ENCODE measurements at places on chromosomes 2 and 18. TPM values are rescaled to one million over a fixed set of nuclear protein-coding genes. Genes with fewer than 3 reads are reported as not detected.

ASXL3 gene
- polyA plus RNA-seq: 6.0 TPM

ARHGAP15 gene
- 5.1 TPM for polyA plus RNA-seq

TMEM17 gene
- 6.9 TPM for polyA plus RNA-seq

IL1RN gene
- polyA plus RNA-seq: 0.74 TPM

CYS1 gene
- 100 TPM for polyA plus RNA-seq

UGT1A9 gene
- polyA plus RNA-seq: 4.3 TPM

RTP5 gene
- polyA plus RNA-seq: not detected

DNA sequence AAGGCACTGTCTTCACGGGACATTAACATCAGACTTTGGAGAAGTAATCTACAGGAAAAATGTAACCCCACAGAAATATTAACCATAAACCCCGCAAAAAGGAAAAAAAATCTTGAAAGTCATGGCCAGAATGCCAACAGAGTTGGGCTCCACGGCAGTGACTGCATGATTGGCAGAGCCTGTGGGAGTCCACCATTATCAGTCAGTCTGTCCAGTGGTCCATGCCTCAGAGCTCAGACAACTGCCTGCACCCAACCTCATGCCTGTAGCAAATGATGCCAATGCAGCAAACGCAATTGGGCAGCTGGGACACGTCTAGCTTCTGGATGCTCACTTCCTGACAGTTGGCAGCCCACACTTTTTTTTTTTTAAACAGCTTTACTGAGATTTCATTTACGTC, 5.1 kb upstream of the PPIG start:
- no peak for DNase-seq

GRCh38 chr2:216465579-216466195, 33.0 kb upstream of the RPL37A start:
- no peak for DNase-seq

DNA sequence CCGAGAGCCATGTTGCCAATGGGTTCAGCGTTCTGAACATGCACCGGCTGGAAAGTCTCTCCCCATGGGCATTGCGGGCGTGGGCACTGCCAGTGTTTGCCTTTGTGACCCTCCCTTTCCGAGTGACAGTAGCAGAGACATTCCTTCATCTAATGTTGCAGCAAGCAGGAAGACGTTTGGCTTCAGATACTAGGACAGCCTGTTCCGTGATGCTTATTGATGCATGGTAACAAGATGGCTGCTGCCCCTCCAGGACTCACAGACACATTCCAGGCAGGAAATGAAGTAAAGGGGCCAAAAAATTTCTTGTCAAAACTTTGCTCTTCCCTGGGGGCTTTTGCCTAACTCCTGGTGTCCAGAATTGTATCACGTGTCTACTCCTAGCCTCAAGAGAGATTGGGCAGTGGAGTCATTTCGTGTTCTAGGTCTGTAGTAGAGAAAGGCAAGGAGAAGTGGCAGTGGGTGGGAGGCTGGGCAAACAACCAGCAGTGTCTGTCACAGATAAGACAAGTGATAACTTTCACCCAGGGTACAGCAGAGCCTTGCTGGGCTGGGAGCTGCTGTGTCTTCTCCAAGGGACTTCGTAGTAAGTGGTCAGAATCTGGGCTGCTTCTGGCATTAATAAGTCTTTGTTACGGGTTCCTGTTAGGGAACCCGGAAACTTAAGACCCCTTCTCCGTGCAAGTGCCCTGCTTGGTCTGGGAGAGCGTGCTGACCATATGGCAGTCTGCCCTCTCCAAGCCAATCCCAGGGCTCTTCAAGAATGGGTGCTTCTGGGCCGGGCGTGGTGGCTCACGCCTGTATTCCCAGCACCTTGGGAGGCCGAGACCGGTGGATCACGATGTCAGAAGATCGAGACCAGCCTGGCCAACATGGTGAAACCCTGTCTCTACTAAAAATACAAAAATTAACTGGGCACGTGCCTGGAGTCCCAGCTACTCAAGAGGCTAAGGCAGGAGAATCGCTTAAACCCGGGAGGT, 93.5 kb downstream of the TFCP2L1 start:
- DNase-seq: no peak

DNA sequence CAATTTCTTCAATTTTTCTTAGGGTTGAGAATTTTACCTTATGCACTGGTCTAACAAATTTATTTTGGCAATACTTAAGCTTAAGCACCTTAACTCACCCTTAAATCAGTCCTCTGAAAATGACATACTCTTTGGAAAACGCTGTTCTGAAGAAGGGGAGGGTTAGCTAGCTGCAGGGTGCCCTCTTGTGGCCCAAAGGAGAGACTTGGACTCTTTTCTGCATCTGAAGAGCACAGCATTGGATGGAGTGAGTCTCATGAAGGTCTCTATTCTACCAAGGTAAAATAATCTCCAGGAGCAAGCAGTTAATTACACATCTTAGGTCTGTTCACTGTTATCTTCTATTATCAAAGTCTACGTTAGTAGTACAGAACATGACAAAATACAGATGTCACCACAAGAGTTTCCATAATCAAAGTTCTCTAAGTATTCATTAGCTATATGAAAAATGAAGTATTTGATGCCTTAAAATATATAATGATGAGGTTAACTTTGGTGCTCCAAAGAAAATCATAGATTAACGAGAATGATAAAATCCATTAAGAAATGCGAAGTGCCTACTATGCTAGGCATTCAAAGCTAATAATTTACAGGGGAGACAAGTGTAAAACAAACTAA, 24.4 kb downstream of the PUM2 start:
- no peak for DNase-seq

DNA sequence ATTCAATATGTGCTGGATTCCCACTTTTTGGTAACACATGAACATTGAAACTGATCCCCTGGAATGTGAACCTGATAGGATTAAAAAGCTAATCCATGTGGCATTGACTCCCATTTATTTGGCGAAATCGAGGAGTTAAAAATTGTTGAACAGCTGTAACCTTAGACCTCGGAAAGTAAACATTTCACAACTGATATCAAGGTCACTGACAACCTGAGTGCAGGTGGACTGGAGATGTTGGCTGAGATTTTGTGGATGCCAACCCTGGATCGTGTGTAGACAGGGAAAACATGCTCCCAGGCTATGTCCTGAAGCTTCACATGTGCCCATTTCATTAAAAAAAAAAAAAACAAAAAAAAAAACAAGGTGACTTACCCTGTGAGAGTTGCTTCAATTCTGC, 204.8 kb downstream of the SETBP1 start:
- DNase-seq: no peak

- no peak for DNase-seq
Observed at GRCh38 chr2:188599140-188599539, 307.5 kb downstream of the GULP1 start.

GRCh38 chr2:238022594-238023157, 38.1 kb upstream of the SCLY start:
- no peak for DNase-seq

DNA sequence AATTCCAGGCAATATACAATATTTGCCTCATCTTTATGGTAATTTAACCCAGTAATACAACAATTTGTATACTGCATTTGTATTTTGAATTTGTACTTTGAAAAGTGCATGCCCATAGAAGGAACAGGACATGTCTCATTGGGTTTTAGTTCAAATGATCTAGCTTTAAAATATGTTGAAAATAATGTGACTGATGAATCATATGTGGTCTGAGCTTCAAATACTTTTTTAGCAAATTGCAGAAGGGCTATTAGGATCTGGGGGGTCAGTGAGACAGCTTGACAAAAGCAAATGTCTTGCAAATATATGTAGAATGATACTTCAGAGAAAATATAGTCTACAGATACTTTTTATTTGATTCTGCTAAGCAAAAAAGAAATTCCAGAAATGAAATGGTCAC, 248.9 kb downstream of the DCC start:
- DNase-seq: no peak

GRCh38 chr2:14923820-14924580, 291.5 kb downstream of the LRATD1 start:
- DNase-seq: no peak

GRCh38 chr2:143934626-143935481, 585.1 kb downstream of the ZEB2 start:
- no peak for DNase-seq

GRCh38 chr2:225766431-225766830, 366.9 kb downstream of the NYAP2 start:
- no peak for DNase-seq

GRCh38 chr2:238850091-238850490, 2.2 kb downstream of the TWIST2 start:
- no peak for DNase-seq

GRCh38 chr2:178843697-178844096, 36.5 kb upstream of the TTN start:
- DNase-seq: no peak

GRCh38 chr2:173347305-173348168, 7.1 kb upstream of the CDCA7 start:
- DNase-seq: no peak

DNA sequence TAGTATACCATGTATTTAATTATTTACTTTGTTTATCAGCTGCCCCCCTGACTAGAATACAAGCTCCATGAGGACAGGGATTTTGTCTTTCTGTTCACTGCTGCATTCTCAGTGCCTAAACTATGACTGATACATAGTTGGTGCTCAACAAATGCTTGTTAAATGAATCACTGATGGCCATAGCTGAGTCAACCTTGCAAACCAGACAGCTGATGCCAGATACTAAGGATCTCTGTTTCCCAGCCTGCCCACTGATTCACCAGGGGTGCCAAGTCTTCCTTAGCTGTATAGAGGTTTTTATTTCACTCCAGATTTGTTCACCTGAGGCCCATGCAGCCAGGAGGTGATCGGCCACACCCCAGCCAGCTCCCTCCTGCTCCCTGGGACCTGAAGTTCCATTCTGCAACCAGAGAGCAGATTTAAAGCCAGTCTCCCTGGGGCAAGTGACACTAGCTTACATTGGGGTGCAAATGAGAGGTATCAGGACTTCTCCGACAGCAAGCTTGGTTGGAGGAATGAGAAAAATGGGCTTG, 92.2 kb downstream of the C1QL2 start:
- DNase-seq: no peak

GRCh38 chr2:68385220-68385906, 20.3 kb downstream of the PLEK start:
- DNase-seq: no peak

DNA sequence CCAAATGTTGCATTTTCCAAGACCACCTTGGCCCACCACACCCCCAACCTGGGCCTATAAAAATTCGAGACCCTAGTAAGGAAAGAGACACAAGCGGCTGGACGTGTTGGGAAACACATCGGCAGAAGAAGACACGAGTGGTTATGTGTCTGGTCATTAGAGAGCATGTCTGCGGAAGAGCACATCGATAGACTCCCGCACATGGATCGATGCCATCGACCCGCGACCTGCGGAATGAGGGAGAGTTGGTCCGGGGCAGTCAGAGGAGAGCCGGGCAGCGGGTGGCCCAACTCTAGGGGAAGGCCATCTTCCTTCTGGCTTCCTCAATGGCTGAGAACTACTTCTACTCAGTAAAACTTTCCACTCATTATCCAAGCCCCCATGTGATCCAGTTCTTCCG, 219.4 kb downstream of the TGIF1 start:
- DNase-seq: no peak

DNA sequence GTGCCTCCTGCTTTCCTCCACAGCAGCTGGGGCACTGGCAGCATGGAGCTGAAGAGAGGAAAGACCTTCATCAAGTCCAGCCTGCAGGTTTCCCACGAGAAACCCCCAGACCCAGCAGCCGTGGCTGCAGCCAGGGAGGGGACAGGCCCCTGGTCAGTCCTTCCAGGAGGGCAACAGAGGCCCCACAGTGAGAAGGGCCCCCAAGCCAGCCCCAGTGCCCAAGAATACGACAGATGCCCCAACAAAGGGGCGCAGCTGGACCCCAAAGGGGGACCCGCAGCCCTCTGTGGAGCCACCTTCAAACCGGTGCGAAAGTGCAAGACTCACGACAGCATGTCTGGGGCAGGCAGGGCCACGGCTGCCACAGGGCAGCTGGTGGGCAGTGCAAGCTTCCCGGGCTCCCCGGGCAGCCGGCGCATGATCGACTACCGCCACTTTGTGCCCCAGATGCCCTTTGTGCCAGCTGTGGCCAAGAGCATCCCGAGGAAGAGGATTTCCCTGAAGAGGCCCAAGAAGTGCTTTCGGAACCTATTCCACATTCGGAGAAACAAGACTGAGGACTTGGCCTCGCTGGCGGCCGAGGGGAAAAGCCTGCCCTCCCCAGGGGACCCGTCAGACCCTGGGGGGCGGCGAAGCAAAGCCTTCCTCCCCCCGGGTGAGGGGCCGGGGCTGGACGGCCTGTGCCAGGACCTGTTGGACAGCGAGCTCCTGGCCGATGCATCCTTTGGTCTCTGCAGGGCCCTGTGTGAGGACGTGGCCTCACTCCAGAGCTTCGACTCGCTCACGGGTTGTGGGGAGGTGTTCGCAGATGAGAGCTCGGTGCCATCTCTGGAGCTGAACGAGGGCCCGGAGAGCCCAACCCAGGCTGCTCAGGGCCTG, 6.9 kb downstream of the AMER3 start:
- no peak for DNase-seq

- no peak for DNase-seq
Observed at GRCh38 chr18:57466745-57467409, 31.7 kb downstream of the ONECUT2 start.

DNA sequence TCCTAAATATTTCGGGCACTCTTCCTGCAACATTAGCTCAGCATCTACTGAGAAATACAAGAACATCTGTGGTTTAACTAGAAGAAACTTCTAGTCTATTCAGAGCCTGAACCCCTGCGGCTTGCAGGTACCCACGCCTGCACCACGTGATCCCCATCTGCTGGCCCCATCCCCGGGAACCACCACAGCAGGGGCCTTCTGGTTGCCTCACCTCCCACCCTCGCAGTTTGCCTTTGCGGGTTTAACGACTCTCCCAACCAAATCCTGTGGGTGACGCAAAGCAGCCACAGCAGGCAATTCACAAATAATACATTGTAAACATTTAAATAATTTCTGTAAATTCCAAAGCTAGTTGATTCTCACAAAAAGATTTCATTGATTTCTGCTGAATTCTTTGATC, 90.2 kb upstream of the TMEM18 start:
- DNase-seq: no peak

GRCh38 chr2:105625632-105626031, 119.1 kb upstream of the NCK2 start:
- no peak for DNase-seq

DNA sequence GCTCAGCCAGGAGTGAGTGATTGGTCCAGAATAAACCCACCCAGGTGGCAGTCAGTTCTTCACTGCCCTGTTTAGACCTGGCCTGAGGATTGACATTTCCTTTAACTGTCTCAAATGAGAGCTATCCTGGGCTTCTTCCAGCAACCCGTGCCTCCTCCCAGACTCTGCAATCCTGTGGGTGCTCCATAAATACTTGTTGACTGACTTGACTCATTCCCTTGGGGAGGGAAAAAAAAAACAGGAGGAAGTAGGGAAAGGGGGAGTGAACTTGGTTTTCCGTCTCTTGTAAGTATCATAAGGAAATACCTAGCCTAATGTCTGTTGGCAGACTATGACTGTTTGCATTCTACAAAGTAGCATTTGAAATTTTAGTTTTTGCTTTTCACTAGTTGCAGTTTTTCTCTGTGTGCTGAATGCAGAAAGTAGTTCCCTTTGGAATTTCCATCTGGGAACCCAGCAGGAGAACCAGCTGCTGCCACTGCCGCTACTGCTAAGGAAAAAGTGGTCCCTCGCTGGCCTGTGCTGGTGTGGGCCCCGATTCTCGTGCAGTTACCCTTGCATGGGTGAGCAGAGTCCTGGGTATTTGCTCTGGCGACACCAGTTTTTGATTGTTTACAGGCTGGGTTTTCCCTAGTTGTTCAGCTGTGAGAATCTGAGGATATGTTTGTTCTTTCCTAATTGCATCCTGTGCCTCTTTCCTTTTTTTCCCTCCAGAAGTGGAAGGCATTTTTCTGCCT, 78.8 kb downstream of the TGOLN2 start:
- DNase-seq: no peak

GRCh38 chr2:227191367-227191766, 26.9 kb downstream of the COL4A3 start:
- no peak for DNase-seq
